Activated CD4-positive, alpha-beta T cell treated with anti-CD3 and anti-CD28 coated beads, Interleukin-2, amount 10 ng/mL, durations not matched to agents 7 days and 5 days (primary cell): ENCODE measurements at places on chromosomes 3 and 15.
A peak's percentile ranks its signal among the peaks of the same experiment; 100 is the strongest.

GRCh38 chr15:78085928-78086327 is 6.4 kb upstream of the SH2D7 start:
- no peak overlapping the region for H3K4me3 ChIP-seq
- DNase-seq: no peak
- H3K27ac ChIP-seq: no peak overlapping the region

DNA sequence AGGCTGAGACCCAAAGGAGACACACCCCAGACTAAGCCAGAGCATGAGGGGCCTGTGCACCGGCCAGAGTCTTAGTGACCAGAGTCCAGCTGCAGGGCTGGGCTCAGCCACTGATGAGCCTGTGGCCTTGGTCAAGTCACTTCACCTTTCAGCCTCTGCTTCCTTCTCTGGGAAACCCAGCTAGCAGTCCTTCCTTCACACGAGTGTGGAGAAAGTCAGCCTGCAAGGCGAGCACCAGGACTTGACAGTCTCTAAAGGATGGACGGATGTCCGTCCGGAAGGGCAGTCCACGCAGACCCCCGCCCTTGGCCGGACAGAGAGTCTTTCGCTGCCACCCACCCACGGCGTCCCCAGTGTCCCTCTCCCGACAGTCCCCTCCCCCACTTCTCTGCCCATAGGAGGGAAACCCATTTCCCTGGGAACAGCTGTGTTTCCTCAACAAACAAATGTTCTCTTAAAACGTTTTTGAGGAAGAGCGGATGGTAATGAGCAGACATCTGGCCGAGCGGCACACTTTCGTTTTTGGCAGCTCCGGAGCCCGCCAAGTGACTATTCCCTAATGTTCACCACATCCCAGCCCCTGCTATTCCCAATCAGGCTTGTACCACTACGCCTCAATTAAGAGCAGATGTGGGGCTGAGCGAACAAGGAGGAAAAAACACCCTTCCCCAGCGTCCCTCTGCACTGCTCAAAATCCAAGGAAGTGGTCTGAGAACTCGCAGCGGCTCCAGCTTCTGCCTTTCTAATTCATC is 129.1 kb upstream of the SMAD3 start:
- DNase-seq: no peak
- H3K27ac ChIP-seq: no peak overlapping the region
- no peaks in the 10 kb centered on the region for H3K27me3 ChIP-seq
- peaks cover 4% of the 10 kb centered on the region for H3K36me3 ChIP-seq

DNA sequence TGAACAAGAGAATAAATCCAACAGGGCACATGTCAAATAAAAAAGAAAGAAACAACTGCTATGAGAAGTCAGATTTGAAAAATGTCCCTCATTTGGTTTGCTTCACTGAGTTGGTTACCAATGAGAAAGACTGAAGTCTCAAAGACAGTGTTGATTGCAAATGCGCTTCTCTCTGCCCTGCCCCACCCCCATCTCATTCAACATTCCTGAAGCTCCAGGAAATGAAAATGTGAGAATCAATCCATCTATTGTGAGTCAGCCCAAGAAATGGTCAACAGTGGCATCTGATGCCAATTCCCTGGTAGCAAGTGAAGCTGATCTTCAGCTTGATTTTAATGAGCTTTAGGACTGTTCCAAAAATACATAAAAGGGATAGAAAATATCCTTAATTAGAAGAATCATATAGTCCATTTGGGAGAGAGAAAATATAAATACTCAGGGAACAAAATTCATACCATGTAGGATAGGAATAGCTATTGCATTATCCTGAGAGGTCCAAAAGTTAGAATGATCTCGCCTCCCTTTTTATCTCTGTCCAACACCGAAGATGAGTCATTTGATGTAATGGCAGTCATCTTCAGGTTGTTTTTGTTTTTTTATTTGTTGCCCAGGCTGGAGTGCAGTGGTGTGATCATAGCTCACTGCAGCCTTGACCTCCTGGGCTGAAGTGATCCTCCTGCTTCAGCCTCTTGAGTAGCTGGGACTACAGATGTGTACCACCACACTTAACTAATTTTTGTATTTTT is 200.3 kb upstream of the UMPS start:
- H3K27me3 ChIP-seq: peaks cover 24% of the 10 kb centered on the region
- H3K4me1 ChIP-seq: no peaks in the 10 kb centered on the region
- H3K27ac ChIP-seq: no peak overlapping the region
- no peak overlapping the region for H3K4me3 ChIP-seq

GRCh38 chr3:113156816-113157333 is 54.5 kb upstream of the BOC start:
- H3K36me3 ChIP-seq: no peaks in the 10 kb centered on the region
- H3K27ac ChIP-seq: no peak overlapping the region
- no peak for DNase-seq
- no peaks in the 10 kb centered on the region for H3K4me1 ChIP-seq

DNA sequence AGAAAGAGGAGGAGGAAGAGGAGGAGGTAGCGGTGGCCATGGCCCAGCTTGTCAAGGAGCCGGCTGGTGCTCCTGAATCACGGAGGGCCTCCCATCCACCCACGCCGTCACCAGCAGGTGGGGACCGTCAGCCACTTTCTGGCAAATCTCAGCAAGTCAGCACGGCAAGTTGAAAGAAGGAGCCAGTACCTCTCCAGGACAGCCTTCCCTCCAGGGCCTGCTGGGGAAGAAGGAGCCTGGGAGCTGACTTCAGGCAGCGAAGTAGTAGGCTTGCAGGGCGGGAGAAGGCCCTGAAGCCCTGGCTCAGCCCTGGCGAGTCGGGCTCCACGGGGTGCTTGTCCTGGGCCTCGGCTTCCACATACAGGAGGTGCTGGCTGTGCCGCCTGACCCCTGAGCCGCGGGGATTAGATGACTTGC is 99.2 kb upstream of the TRPM1 start:
- H3K27me3 ChIP-seq: peaks cover 18% of the 10 kb centered on the region
- H3K4me3 ChIP-seq: no peak overlapping the region
- peaks cover 45% of the 10 kb centered on the region for H3K4me1 ChIP-seq
- H3K36me3 ChIP-seq: no peaks in the 10 kb centered on the region
- H3K27ac ChIP-seq: peak overlapping the region; percentile 31

DNA sequence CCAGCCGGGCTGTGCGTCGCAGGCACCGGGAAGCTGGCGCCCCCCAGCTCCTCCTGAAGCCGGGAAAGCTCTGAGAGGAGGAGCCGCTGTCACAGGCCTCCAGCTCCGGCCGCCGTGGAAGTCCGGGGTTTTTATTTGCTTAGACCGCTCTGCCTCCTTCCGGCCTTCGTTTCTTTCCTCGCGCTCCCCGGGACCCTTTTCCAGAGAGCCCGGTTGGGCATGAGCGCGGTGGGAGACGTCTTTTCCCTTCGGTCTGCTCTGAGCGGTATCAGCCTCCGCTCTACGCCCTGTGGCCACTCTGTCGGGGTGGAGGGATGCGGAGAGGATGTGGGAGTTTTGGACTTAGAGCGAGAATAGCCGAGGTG is 559 bp downstream of the SENP5 start:
- H3K4me1 ChIP-seq: peaks cover 29% of the 10 kb centered on the region
- H3K4me3 ChIP-seq: peak overlapping the region; percentile 95
- peaks cover 4% of the 10 kb centered on the region for H3K36me3 ChIP-seq
- peak; percentile 27 for DNase-seq
- H3K27ac ChIP-seq: peak overlapping the region; percentile 99

DNA sequence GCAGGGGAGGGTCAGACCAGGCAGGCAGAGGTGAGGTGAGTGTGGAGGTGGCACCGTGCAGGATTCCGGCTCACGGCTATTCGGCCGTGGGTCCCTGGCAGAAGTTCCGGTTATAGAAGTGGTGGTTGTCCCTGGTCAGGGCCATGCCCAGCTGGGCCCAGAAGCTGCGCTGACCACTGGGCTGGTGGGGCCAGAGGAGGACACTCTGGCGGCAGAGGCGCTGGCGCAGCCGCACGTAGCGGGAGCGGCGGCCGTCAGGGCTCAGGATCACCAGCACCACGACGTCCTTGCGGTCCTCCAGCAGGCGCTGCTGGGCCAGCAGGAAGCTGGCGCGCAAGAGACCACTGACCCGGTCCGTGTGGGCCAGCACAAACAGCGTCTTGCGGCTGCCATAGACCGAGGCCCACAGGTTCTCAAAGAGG is 4.3 kb downstream of the TLR9 start:
- peaks cover 12% of the 10 kb centered on the region for H3K36me3 ChIP-seq
- H3K27ac ChIP-seq: peak overlapping the region; percentile 94
- no peaks in the 10 kb centered on the region for H3K27me3 ChIP-seq
- H3K4me3 ChIP-seq: peak overlapping the region; percentile 77
- peaks cover 95% of the 10 kb centered on the region for H3K4me1 ChIP-seq

- H3K4me1 ChIP-seq: no peaks in the 10 kb centered on the region
- peaks cover 10% of the 10 kb centered on the region for H3K27me3 ChIP-seq
- no peak overlapping the region for H3K27ac ChIP-seq
Measured at GRCh38 chr3:3109407-3110298, 521 bp downstream of the IL5RA start.
